DMS79 (cell line): ENCODE measurements at places on chromosomes 5 and 9.

GRCh38 chr9:71364186-71364955 is 242.9 kb upstream of the TRPM3 start:
- no peak for DNase-seq

GRCh38 chr5:68252673-68253623 is 37.4 kb downstream of the PIK3R1 start:
- peak; percentile 13 for DNase-seq

- no peak for DNase-seq
Observed at GRCh38 chr5:52863715-52864290, 76.1 kb downstream of the ITGA1 start.

DNA sequence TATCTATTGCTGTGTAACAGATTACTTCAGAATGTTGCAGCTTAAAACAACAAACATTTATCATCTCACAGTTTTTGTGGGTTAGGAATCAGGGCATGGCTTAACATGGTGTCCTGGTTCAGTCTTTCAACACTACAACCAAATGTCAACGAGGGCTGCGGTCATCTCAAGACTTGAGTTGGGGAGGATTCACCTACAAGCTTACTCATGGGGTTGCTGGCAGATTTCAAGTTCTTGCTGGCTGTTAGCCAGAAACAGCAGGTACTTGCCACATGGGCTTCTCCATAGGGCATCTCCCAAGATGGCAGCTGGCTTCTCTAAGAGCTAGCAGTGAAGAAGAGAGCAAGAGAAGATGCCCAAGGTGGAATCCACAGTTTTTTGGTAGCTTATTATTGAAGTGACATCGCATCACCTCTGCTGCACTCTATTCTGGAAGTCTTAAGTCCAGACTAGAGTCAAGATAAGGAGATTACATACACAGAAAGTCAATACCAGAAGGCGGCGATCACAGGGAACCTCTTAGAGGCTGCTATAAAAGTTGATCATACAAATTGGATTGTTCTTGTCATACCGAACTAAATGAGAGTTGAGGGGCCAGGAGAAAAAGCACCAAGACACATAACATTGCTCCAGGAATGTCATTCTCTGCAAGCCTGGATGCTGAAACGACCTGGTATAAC is 42.2 kb downstream of the C9orf153 start:
- no peak for DNase-seq

DNA sequence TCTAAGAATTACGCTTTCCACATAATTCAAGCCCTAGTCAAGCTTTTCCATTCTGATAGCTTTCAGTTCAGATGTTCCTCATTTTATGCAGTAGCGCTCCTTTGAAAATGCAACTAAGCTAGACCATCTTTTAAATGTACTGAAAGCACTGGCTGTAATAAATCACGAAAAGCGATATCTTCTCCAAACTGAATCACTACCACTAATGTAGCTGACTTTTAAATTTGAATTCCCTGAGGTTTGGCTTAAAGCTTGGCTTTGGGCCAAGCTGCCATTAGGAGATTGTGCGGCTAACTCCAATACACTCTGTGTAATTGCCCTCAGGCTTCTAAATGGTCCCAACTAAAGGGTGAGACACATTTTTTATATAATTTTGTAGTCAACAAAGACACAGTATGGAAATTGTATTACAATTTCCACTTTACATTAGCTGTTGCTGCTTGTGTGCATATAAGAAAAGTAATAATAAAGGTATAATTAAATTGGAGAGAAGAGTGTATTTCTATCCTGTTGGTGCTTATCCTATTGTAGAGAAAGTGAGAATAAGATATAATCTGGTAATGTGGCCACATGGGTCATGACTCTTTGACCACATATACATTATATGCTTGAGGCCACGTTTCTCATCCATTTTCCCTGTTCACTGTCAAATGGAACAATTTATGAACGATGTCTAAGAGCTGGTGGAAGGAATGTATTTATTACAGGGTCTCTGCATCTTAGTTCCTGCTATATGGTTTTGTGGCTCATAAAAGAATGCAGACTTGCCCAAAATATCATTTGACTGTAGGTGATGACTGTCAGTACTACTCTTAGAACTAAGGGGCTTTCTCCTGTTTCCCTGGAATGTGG is 118.7 kb upstream of the TAF11L2 start:
- DNase-seq, result no peak

- DNase-seq, result no peak
Observed at GRCh38 chr9:127049044-127049443, 73.4 kb downstream of the ANGPTL2 start.

GRCh38 chr9:76394960-76395252 is 680 bp upstream of the RFK start:
- peak; percentile 15 for DNase-seq

GRCh38 chr5:146732962-146733361 is 145.6 kb downstream of the PPP2R2B start:
- no peak for DNase-seq

DNA sequence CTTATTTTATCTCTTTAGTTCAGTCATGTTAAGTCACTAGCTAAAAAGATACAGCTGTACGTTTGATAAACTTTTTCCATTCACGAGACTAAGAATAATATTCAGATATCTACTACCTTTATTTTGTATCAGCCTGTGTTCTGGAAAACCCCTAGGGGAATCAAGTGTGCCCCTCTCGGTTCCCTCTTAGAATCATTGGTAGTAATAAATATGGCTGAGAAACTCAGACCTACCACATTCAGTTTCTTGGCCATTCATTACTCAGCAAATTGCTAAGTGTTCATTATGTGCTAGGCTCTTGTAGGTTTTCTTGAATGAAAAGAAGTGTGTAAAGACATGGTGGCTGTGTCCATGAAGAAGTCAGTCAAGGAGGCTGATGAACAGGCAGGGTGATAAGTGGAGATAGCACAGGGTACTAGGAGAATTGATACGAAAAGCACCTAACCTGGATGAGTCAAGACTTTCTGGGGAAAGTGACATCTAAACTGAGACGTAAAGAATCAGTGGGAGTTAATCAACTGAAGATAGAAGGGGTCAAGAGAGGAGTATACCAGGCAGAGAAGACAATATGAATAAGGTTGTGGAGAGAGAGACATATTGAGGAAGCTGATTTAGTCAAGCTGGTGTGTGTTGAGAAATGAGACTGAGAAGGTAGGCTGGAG is 86.2 kb downstream of the CSNK1G3 start:
- no peak for DNase-seq

GRCh38 chr5:139664086-139664693 is 16.0 kb downstream of the CXXC5 start:
- DNase-seq, result no peak

GRCh38 chr5:150026682-150027172 is 26.2 kb downstream of the HMGXB3 start:
- DNase-seq, result no peak

DNA sequence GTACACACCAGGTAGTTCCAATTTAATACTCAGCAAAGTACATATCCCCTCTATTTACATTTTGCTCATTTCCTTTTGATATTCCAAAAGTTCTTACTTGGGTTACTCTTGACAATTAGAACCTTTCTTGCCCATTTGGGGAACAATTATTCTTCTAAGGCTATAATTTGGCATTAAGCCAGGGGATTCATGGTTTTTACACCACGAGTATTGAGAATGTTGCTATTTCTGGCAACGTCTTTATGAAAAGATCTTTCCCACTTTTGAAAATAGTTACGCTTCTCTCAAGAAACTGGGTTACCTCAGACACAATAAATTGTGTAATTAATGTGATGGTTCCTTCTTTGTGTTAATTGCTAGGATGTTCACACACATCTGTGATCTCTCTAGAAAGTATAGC is 11.5 kb upstream of the CAAP1 start:
- no peak for DNase-seq

DNA sequence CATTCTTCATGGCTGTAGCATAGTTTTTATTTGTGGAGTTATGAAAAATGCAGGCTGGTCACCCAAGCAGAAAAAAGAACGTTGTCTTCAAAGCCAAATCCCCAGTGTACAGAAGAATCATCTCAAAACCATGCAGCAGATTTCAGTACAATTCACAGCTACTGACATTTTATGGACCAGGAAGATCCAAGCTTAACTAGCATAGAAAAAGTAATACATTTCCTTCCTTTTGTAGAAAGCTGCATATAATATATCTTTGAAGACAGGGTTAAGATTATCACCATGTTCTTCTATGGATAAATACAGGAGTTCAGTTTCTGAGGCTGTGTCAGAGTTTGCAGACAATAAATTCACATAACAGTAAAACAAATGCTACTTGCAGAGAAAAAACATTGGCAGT is 1054.8 kb upstream of the C9orf72 start:
- no peak for DNase-seq

DNA sequence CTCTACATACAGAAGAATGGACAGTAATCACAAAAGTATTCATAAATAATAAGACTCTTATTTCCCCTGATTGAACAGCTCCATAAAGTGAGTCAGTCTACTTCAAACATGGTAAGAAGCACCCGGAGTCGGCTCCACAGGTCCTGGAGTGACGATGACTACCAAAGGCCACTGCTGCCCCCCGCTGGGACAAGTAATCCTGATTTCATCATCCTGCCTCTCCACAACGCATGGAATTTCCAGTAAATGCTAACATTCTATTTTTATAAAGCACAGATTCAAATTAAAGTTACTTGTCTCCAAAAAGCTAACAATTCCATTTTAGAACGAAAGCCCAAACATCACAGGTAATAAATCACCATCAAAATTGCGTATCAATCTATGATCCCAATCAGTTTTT is 16.2 kb downstream of the ATPSCKMT start:
- DNase-seq, result no peak

- DNase-seq, result no peak
Observed at GRCh38 chr9:87516926-87517290, 19.2 kb downstream of the DAPK1 start.

DNA sequence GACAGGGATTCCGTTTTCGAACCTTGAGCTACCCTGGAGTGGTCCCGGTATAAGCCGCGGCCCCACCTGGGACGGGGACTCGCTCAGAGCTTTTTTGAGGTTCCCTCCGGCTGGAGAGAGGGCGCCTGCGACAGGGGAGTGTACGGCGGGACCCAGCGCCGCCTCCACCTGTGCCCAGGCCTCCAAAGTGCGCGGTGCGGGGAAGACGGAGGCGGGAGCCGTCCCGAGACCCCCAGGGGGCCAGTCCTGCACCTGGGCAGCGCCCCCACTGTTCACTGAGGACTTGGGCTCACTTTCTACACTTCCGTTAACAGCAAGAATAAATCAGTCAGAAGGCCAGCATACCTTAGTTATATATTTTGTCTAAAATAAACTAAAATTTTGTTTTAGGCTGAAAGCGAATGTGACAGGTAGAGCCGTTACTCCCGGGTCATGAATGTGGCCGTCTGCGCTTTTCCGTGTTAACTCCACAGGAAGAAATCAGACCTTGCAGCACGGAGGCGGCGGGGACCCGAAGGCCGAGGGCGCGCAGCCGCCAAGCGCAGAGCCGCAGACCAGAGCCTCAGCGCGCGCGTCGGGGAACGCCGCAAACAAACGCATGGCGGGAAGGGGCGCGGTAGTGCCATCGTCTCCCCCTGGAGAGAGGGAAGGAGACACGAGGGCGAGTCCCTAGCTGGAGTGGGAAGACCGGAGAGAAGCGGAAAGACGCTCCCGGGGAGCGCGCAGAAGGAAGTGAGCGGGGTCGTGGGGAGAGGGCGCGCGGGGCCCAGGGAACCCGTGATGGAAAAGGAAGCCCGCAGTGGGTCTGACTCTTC is 14.1 kb downstream of the TRIM7 start:
- DNase-seq, result no peak

GRCh38 chr9:72042928-72043327 is 17.5 kb downstream of the C9orf57 start:
- DNase-seq, result no peak

DNA sequence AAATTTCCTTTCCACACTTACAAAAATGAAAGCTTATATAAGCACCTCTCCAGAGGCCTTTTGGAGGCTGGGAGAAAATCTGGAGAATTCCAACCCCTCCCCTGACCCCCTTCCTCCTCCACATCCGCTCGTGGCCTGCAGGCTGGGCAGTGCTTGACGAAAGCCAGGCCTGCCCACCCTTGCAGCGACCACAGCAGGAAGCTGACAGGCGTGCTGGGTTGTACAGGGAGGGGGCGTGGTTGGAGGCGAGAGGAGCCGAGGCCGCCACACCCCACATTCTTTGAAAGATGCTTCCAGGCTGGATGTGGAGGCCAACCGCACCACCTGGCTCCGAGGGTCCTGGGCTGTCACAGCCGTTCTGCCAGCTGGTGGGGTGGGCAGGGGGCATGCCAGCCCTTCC is 47.8 kb upstream of the IER5L start:
- no peak for DNase-seq

DNA sequence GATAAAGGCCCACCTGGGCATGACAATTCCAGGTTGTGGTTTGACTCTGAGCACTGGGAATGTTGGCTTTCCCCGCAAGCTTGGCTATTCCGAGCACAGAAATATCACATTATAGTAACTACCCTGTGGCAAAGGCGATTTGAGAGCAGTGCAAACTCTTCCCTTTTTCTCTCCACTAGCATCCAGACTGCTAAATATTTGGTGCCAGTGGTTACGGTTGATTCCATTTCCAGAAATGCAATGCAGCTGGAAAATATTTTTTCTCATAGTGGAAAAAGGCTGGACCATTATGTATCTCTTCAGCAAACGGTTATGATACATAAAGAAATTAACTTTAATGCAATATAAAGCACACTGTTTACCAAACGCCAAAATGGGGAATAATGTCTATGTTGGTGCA is 158.0 kb downstream of the ENC1 start:
- no peak for DNase-seq

GRCh38 chr9:74817281-74817810 is 70.4 kb downstream of the TRPM6 start:
- DNase-seq, result no peak

- DNase-seq, result peak; percentile 66
Observed at GRCh38 chr9:131815970-131816873, 76.3 kb upstream of the RAPGEF1 start.

- DNase-seq, result no peak
Observed at GRCh38 chr9:81363916-81364480, 325.3 kb downstream of the TLE1 start.

GRCh38 chr9:79195879-79196278 is 375.9 kb upstream of the TLE4 start:
- DNase-seq, result no peak

DNA sequence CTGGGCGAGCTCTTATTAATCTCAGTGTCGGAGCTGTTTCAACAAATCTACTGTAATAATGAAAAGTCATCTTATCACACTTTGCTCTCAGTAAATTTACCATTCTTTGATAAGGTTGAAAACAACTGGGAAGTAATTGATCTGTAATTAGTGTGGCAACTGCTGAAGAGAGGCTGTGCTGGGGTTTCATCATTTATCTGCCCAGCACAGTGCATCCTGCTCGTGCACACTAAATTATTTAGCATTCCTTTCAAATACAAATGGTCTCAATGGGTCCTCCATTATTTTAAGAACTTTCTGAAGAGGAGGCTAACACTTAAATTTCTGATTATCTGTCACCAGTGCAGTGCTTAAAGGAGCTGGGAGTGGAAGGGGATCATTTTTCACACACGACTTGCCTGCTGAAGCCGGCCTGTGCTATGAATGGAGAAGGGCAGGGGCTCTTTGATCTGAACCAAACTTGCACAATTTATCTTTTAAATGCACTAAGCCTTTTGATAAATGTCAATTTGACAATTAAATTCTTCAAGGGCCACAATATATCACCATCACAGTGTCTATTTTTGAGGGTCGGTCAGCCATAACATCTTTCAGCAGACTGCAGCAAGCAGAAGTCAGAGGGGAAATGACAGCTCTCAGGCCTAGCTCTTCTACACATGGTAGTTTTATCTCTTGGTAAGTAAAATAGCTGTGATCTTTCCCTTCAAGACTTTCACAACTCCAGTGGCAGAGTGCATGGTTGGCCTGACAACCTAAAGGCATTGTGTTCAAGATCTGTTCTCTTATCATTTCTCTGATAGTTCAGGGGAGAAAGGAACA is 106.4 kb upstream of the EFNA5 start:
- no peak for DNase-seq
